Suppressor macrophage (primary cell): ENCODE measurements at places on chromosomes 5 and 9.

GRCh38 chr9:80699511-80699998 is 989.8 kb downstream of the TLE1 start:
- DNase-seq = no peak

GRCh38 chr5:162456086-162456485 is 388.5 kb downstream of the GABRG2 start:
- DNase-seq = no peak

GRCh38 chr5:66864240-66864884 is 268.2 kb downstream of the MAST4 start:
- DNase-seq = peak; percentile 66

- DNase-seq = no peak
These were observed 32.1 kb downstream of the GDNF start for GRCh38 chr5:37807621-37808301.

GRCh38 chr9:135758870-135759269 is 56.9 kb downstream of the KCNT1 start:
- no peak for DNase-seq
